ENCODE measurements at places on chromosomes 5 and 9.

DNA sequence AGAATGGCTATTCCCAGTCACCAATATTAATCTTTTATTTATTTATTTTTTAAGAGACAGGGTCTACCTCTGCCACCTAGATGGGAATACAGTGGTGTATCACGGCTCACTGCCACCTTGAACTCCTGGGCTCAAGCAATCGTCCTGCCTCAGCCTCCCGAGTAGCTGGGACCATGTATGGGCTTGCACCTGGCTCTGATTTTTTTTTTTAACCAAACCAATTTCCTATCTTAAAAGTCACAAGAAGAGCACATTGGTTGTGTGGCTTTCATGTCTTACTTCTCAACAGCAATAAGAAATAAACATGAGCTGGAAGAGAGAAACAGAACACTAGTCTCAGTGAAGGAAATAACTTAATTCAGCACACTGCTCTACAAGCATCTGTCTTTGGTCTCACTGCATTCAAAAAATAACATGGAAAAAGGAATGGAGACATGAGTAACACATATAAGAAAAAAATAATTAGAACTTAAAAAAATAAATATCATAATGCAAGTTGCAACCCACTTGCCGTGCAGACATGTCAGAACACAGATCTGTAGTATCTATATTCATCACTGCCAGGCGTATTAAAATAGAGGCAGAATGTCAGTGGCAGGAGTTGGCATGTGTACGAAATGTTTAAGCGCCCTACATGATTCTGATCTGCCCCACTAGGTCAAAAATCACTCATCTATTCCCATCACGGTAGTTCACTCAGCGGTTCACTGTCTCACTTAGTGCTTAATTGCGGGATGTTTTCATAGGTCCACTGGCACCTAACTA is 66.4 kb downstream of the EFNA5 start:
- no peak for DNase-seq

GRCh38 chr9:91746904-91747303 is 203.1 kb downstream of the ROR2 start:
- no peak for DNase-seq

- no peak for DNase-seq
Measured at GRCh38 chr5:59845730-59846129, 47.8 kb downstream of the PDE4D start.

- no peak for DNase-seq
Measured at GRCh38 chr9:109935406-109936087, 155.5 kb downstream of the PALM2AKAP2 start.

- no peak for DNase-seq
Measured at GRCh38 chr5:38093855-38094254, 164.5 kb upstream of the EGFLAM start.

DNA sequence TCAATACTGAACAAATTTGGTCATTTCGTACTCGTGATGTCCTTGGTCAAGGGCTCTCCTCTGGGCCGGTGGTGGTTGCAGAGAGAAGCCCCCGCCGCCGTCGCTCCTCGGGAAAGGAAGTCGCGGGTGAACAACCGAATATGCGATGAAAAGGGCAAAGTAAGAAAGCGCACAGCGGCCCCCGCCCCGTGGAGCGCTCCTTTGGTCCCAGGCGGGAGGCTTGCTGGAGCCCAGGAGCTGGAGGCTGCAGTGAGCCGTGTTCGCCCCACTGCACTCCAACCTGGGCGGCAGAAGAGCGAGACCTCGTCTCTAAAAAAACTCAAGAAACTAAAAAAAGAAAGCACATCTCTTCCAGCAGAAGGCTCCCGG is 108.4 kb upstream of the LARP1 start:
- DNase-seq = no peak

GRCh38 chr5:11013793-11014192 is 252.8 kb upstream of the DAP start:
- no peak for DNase-seq

DNA sequence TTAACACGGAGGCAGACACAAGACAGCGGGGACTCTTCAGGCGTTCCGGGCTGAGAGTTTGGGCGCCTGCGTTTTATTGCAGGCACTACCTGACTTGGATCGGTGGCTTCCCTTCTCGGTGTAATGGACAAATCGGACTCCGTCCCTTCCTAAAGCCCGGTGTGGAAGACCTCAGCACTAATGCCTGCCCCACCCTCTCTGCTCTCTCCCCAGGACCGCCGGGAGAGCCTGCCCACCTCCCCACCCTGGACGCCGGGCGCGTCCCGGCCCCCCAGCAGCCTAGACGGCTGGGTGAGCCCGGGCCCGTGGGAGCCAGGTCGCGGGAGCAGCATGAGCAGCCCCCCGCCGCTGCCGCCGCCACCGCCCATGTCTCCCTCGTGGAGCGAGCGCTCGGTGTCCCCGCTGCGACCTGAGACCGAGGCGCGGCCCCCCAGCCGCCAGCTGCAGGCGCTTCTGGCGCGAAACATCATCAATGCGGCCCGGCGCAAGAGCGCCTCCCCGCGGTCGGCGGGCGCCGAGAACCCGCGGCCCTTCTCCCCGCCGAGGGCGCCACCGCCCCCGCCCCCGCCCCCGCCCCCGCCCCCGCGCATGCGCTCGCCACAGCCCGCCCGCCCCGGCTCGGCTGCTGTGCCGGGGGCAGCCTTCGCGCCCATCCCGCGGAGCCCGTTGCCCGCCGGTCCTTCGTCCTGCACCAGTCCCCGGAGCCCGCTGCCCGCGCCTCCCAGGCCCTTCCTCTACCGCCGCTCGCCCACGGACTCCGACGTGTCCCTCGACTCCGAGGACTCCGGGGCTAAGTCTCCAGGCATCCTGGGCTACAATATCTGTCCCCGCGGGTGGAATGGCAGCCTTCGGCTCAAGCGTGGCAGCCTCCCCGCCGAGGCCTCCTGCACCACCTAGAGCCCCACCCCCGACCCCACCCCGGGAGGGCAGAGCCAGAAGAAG is 4.6 kb upstream of the MYOZ3 start:
- peak; percentile 44 for DNase-seq

- DNase-seq = no peak
Measured at GRCh38 chr9:115098226-115098965, 19.6 kb downstream of the TNC start.

DNA sequence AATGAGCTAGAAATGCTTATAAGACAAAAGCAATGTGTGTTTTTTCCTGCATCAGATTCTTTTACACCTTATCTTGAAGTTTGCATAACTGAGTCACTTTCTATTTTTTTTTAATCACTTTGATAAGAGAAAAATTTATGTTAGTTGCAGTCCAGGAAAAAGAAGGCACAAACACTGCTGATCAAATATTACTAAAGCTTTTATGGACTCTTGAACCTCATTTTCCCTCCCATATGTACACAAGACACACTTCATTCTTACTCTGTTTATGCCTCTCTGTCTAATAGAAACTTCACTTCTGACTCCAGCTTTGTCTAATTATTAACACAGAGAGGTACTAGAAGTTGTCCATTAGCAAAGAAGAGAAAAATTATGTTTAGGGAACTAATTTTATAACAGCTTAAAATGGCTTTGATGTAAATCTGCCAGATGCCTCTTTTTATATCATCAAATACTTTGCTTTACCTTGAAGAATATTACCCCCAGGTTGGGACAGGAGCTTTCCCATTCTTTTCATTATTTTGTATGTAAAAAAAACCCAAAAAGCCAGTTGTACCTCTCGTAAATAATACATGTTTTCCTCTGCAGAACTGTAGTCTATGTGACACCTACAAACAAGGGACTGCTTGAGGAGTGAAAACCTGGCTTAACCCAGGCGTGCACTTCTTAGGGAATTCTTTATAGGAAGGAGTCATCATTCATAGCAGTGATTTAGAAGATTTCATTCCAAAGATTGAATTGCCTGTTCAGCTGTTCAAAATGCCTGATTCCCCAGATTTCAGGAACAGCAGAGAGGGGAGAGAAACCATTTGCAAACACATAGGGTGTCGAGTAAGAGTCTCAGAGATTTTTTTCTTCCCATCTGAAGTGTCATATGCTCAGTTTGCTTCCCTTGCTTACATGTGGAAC is 72.6 kb downstream of the DAPK1 start:
- no peak for DNase-seq

- no peak for DNase-seq
Measured at GRCh38 chr5:56161927-56162326, 71.2 kb downstream of the ANKRD55 start.
